ENCODE measurements at places on chromosomes 3 and 15. TPM values are rescaled to one million over a fixed set of nuclear protein-coding genes. Genes with fewer than 3 reads are reported as not detected.

- no peak for DNase-seq
These were observed 32.5 kb upstream of the GOLGA8A start for GRCh38 chr15:34470091-34470490.

GRCh38 chr3:55000546-55000945 is 72.7 kb upstream of the LRTM1 start:
- no peak for DNase-seq

DNA sequence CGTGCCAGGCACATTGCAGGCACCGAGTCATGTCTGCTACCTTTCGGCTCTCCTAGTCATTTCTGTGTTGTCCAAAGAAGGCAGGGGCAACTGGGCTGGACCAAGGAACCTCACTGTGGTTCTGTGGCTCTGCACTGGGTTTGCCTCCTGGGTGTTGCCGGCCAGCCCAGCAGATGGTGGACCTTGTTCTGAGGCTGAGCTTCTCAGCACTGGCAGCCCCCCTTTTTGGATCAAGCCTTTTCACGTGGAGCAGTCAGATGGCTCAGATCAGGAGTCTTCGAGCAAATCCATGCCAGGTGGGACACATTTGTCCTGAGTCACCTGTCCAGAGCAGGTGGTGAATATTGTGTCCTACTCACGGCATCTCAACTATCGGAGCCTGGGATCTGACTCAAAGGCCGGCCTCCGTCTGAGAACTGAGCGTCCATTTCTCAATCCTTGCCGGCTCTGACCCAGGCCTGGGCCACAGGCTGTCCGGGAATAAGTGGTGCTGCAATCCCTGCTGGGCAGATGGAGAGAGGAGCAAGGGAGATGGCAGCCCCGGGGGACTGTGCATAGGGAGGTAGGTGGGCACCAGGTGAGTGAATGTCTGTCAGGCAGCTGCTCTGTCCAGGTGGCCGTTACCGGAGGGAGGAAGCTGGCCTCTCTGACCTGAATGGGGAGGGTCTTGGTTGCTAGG is at the start of gene IL16:
IL16 (plus strand) TSS at position 304 of the 679 bp plus-strand sequence. CDS start 28,521 bp downstream, outside the sequence.
- DNase-seq, result no peak

C3orf22 gene
- not detected for total RNA-seq

AADAC gene
- 1.5 TPM for total RNA-seq

- no peak for DNase-seq
These were observed 3.9 kb downstream of the CPOX start for GRCh38 chr3:98589331-98590036.

DNA sequence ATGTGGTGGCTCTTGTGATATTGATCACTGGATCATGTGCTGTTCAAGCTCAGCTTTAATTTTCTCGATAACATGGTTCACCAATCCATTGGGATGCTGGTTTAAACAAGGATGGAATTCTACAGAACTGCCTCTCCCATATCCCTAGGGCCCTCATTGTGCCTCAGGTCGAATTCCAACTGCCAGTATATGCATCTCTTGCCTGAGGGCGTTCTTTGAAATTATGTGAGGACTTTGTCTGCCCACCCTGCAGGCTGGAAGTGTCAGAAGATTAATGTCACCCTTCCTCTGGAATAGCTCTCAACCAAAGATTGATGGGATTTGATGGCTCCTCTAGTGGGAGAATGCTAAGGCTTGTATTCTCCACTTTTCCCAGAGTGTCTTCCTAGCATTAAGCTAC is 175.6 kb upstream of the GALNT15 start:
- DNase-seq, result no peak

DNA sequence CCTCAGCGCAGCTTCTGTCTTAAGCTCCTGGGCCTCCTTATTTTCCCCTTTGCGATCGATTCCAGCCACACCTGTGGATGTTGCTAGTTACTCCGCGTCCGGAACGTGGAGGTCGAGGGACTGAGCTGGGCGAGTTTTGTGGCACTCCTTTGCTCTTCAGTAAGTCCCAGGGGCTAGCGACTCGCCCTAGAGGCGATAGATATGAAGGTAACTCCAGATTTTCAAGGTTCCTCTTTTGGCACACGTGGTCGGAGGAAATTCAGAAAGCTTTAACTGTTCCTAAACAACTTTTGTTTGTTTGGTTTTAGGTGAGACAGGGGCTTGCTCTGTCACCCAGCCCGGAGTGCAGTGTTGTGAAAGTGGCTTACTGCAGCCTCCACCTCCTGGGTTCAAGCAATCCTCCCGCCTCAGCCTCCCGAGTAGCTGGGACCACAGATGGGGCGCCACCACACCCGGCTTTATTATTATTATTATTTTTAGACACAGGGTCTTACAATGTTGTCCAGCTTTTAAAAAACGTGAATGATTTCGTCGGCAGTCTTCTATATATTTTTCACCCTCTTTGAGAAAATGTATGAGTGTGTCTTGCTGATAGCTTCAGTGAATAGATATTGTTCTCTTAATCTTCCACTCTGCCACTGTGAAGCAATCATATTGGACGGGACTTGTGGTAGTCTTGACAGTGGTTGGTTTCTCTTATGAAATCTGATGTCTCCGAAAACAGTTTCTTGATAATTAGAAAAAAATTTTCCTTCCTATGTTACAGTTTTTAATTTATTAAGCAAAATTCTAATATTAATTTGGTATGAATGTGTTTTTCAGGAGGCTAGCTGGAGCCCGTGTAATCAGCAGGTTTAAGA is 785 bp downstream of the MFSD1 start:
- DNase-seq, result no peak

DNA sequence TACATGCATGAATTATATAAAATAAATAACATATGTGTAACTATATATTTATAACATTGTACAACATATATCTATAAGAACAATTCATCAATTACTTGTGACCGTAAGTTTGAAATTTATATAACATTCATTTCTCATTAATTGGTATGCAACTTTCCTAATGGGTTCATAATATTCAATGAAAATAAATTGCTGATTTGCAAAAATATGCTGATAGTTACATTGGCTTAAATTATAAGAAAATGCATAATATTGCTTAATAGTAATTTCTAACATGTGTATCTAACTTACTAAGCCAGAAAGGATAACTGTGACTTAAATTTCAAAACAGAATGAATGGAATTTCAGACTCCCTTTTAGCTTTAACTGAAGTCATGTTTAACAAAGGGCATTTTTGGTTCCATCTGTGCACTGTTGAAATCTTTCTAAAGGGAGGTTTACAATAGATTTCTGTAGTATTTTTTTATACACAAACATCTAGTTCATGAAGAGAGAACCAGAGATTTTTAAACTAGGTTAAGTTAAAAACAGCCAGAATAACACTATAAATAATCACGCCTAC is 310.9 kb downstream of the TBC1D5 start:
- DNase-seq, result no peak

GRCh38 chr3:2578560-2578959 is 479.9 kb downstream of the CNTN4 start:
- DNase-seq, result no peak

DNA sequence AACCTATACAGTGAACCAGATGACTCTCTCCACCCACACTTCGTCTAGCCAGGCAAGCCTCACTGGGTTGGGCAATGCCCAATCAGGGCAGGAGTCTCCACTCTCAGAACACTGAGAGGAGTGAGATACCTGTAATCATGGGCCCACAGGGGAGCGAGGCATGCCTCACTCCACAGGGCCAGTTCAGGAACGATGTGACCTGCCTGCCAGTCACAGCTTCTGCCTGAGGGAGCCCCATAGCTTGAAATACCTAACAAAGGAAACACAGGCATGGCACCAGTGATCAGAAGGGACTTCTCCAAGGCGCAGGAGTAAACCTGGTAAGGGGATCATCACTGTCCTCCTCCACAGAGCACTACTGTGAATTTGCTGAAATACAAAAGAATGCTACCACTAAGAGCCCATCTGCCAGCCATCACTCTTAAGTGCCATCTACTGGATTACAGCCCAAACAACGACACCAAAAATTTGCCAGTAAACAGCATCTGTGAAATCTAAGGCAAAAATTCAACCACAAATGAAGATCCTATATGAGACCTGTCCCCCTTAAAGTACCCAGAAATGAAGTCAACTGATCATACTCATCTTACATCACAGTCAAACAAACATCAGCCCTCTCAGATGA is 689.9 kb upstream of the SEMA6D start:
- DNase-seq, result no peak

- DNase-seq, result no peak
These were observed 297.7 kb downstream of the LRTM1 start for GRCh38 chr3:54630101-54630623.

SLC12A8 gene
- total RNA-seq, result 0.13 TPM

All from HepG2 (cell line).